ENCODE measurements at places on chromosomes 7 and 10.

DNA sequence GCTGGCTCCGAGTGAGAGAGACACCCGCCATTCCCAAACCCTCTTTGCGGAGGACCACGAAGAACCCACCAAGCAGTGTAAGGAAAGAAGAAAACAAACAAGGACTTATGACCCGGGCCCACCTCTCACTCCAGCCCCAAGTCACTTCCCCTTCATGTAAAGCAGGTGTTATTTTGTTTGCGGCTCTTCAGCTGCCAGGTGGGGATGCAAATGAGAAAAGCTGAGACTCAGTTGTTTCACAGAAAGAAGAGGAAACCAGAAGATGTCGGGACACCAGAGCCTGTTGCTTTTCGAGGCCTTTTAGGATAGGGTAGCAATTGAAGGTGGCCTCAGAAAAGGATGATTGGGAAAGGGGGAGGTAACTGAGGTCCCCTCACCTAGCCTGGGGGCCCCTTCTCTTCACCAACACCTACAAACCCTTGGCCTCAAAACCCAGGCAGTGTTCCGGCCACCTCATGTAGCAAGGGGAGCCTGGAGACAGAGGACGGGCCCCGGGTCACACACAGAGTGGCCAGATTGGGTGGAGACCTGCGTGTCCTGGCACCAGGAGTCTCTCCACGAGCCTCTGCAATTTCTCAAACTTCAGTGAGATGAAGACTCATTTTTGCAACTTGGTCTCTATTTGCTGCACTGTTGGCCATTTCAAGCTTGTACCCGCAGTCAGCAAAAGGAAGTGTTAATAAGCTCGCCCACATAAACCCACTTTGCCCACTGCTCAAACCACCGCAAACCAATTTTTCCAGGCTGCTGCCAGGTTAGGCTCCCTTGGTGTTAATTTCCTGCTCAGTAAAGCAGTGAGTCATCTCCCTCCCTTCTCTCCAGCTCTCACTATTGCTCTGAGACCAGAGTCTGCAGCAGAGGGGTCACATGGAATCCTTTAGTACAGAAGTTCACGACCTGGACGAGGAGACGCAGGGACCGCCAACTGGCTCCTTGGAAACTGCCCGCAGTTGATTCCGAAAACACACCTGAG is 45.5 kb downstream of the AOC1 start:
- no peak for DNase-seq

GRCh38 chr7:111090846-111091245 is at the start of gene LRRN3:
Gene LRRN3 (plus strand): TSS chr7:111091127. CDS start chr7:111122773, 31,646 bp downstream.
- peak; percentile 65 for DNase-seq

DNA sequence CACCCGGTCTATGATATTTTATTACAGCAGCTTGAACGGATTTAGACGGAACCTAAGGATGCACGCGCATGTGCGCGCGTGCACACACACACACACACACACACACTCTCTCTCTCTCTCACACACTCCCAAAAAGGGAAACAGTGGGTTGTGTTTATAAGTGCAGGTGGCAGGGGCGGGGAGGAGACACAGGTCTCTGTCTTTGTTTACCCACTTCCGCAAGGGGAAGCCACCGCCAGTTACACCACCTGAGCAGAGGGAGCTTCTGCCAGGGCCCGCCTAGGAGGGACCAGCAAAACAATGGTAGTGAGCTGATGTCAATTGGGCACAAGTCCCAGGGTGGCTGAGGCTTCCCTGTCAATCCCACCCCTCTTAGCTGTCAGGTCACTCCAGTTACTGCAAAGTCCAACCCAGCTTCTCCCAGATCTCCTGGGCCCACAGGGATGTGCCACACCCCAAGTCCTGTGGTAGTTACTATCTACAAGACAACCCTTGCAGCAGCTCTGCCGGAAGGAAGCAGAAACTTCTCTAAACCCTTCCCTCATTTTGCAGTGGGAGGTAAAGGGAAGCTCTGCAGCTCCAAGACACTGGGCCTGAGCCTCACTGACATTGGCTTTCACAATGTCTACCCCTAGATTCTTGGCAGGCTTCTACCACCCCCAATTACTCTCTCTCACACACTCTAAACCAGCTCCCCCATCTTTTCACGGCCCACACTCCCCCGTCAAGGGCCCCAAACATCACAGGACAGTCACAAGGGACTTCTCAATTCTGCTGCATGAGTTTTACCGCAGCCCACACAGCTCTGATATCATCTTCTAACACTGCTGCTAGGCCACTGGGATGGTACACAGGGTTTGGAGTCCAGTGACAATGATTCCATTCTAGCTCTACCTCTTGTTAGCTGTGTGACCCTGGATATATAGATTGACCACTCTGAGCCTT is 17.6 kb downstream of the ANXA11 start:
- peak; percentile 87 for DNase-seq

- DNase-seq = no peak
Observed at GRCh38 chr7:4174016-4174415, 508.1 kb upstream of the FOXK1 start.

- DNase-seq = no peak
Observed at GRCh38 chr7:101401390-101402080, 38.9 kb downstream of the COL26A1 start.

DNA sequence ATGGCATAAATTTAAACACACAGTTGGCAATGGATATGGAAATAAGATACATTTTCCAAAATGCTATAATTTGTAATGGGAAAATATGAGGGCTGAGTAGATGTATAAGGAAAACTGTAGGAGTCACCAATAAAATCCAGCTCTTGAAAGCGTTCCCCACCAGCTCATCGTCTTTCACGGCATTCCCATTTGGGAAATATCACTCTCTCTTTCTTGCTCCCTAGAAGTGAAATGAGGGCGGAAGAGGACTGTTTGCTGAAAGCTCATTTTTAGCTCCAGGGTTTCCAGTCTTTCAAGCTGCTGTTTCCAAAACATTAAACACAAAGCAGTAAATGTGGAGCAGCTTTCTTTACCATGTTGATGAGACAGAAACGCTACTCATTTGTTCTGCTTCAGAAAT is 104.6 kb upstream of the SFMBT2 start:
- no peak for DNase-seq

DNA sequence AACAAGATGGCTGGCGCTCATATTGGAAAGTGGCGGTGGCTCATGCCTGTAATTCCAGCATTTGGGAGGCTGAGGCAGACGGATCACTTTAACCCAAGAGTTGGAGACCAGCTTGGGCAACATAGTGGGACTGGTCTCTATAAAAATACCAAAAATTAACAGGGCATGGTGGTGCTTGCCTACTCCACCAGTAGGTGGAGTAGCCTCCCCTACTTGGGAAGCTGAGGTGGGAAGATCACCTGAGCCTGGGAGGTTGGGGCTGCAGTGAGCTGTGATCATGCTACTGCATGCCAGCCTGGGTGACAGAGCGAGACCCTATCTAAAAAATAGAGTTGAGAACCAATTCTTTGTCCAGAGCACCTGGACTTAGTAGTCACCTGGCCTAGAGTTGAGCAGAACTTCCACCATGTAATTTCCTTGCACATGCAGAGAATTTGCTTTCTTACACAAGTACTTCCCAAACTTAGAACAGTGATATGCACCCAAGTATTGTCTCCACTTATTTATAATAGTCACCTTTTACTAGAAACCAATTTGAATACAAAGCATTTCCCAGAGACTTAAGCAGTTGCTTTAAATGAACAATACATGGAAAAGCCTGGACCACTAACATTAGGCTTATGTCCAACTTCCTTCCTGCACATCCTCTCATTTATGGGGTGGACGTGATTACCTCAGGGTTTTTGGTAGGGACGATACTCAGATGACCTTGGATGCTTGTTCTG is 15.9 kb downstream of the LAMB4 start:
- DNase-seq = no peak

GRCh38 chr10:61733358-61733940 is 70.7 kb downstream of the CABCOCO1 start:
- no peak for DNase-seq

DNA sequence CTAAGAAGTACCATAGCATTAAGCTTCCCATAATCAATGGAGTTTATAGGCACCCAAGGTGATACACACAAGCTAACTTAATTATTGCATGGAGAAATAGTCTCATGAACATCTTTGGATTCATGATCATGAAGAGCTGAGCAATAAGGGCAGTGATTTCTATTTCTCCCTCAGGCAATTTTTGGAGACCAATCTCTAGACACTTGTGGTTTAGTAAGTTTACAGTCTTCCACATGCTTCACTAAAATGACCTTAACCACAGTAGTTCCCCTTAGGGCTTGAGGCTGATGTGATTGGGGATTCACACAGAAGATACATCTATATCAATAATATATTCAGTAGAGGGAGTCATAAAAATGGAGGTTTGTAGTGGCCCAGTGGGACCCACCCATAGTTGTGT is 241.2 kb downstream of the CCDC7 start:
- no peak for DNase-seq

DNA sequence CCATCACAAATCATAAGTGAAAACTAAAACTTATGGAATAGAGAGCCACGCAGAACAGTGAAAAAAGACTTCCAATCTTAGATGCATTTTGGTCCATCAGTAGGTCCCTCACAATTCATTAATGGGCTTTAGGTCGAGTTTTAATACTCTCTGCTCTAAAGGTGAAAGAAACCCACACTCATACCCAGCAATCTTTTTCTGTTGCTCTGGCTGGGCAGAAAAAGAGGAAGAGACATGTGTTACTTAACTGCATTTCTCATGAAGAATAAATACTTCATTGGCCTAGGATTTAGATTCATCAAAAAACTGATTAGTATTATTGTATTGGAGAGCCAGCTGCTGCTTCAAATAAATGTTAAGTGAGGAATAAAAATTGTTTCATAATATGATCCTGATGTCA is 645.7 kb downstream of the PHTF2 start:
- DNase-seq = no peak

DNA sequence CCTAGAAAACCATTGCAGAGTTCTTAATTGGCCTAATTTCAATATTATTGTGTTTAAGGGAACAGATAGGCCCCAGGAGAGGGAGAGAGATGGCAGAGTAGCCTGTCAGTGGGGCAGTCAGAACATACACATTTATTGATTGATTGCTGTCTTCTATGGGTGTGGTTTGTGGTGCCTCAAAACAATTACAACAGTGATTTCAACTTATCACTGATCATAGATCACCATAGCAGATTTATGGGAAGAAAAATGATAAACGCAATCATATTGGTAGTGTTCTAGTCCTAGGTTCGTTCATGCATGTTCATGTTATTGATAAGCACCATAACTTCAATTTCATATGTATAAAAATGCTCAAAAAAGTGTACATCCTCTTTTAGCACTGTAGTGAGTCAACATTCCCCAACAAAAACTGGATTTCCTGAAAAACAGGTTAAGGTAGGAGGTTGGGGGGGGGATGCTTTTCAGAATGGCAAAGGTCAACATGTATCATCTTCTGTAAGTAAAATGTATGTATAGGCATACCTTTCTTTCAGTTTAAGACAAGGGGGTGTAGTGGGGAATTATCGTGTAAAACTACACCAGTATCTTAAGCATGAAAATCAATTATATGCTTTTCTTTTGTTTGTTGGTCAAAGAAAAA is 1.1 kb upstream of the TNKS2 start:
- DNase-seq = no peak

DNA sequence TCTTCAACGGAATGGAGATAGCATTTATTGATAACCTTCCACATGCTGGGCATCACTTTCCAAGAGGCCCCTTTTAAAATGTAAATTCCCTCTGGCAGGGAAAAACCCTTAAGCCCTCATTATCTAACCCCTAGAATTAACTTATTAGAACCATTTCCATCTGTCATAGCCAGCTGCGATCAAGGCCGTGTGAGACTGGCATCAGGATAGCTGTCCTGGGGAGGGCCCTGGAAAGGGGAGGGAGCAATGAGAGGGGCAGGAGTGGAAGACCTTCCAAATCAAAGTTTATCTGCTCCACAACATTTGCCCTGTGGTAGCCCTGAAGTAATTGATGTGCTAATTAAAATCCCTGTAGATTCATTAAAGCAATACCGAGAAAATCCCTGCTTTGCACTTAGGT is 45.0 kb upstream of the JAZF1 start:
- DNase-seq = no peak

DNA sequence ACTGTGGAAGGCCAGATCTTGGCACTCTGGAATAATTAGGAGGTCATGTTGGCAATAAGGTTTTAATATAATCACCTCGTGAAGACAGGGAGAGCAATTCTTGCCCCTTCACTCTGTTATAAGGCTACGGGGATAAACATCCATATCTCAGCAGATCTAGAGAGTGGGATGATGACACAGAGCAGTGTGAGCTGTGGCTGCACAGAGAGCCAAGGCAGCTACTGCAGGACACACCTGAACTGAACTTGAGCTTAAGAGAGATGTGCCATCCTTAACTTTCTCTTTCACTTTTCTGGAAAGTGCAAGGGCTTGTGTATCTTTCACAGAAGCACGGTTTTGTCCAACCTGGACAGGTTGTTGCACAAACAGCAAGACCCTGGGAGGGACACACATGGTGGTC is 174.7 kb downstream of the GATA3 start:
- DNase-seq = peak; percentile 17

DNA sequence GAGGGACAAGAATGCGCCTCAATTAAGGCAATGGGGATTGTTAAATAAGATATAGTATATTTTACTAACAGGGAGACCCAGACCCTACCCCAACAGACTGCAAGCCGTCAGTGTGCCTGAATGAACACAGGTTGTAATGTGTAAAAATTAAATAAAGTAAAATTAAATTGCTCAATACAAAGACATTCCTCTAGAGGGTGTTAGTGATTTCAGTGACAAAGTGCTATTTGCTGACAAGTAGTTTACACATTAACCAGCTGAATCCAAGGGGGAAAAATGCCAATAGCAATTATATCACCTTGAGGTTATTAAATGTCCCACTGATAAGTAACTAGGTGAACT is 110.5 kb downstream of the EBF3 start:
- DNase-seq = no peak

GRCh38 chr10:28445516-28445915 is 87.4 kb upstream of the WAC start:
- DNase-seq = no peak

- no peak for DNase-seq
Observed at GRCh38 chr10:58348571-58349033, 13.8 kb downstream of the UBE2D1 start.

DNA sequence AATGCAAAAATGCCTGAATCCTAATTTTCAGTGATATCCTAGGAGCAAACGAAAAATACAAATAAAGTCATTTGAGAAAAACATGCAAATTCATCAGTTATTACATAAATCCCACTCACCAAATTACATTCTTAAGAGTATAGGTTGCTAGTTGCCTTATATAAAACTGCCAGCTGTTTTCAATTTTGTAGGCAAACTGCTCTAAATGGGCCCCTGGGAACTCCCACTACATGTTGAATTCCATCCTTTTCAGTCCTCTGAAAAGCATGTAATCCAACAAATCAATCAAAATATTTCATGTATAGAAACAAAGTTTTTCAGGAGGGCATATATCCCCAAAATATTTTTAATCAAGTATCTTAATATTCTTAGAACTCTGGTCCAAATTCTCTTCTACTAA is 2.1 kb upstream of the JMJD1C start:
- no peak for DNase-seq

DNA sequence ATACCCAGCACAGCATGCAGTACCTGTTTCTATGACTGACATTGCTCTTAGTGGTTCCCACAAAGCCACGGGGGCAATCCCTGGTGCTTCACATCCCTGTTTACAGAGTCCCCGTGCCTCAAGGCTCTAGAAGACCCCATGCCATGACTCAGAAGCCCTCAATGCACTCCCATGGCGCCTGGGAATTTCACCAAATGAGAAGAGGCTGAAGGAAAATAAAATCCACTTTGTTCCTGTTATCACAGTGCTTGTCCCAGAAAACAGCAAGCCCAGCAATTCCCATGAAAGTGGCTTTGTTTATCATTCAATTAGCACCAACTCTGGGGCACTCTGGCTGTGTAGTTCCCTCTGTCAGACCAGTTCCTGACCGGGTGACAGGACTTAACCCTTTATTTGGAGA is 268.3 kb downstream of the TNS3 start:
- DNase-seq = no peak

All from CD4-positive, alpha-beta T cell treated with Interleukin-17A for 4 hours (primary cell).